ENCODE measurements at places on chromosomes 6 and 20. TPM values are rescaled to one million over a fixed set of nuclear protein-coding genes. Genes with fewer than 3 reads are reported as not detected.

- peak; percentile 61 for DNase-seq
These were observed 9.0 kb downstream of the NFATC2 start for GRCh38 chr20:51533291-51534172.

DNA sequence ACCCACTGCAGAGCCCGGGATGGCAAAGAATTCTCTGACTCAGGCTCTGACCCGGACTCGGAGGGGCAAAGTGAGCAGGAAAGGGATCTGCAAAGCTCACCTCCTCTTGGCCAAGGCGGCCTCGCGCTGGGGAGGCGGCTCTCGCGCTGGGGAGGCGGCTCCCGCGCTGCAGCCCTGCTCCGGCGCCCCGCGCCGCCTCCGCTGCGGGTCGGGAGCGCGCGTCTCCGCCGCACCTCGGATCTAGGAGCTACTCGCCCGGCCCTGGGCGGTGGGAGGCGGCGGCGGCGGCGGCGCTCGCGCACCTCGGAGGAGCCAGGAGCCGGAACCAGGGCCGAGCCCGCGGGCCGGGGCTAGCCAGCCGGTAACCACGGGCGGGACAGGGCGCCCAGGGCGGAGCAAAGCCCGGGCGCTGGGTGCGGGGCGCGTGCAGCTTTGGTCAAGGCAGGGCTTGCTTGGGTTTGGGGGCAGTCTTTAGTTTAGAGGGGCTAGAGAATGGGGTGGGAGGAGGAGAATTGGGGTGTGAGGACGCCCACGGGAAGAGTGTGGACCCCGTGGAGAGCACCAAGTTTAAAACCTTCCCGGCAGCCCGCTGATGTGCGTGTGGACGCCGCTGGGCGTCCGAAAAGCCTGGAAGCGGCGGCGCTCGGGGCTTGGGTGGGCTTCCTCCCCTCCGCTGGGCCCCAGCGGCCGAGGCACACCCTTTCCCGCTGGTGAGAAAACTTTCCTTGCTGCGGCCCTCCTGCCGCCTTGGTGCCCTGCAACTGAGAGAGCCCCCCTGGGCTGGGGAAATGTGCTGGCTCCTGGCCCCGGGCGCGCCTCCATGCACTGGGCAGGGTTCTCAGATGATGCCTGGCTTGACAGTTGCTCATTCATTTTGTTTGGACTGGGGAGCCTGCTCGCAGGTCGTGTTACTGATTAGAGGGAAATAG, at the start of gene MRAP2:
Gene MRAP2, plus strand, starts transcription at position 250 of the 929 bp plus-strand sequence. CDS start 21,547 bp downstream, outside the sequence.
- no peak for DNase-seq

Gene PMEPA1
- total RNA-seq: 6.3 TPM

Gene SLC17A2
- not detected for total RNA-seq

Gene GRIK2
- total RNA-seq: not detected
